Osteoblast (primary cell): ENCODE measurements at places on chromosomes 2 and 18.

- no peak for DNase-seq
Observed at GRCh38 chr2:133378928-133379549, 189.2 kb downstream of the NCKAP5 start.

GRCh38 chr18:6971823-6972478 lies 145.6 kb downstream of the LAMA1 start:
- DNase-seq: no peak

- DNase-seq: no peak
Observed at GRCh38 chr2:213688133-213688532, 403.9 kb downstream of the SPAG16 start.

GRCh38 chr2:177449159-177449558 lies 56.6 kb downstream of the AGPS start:
- no peak for DNase-seq

DNA sequence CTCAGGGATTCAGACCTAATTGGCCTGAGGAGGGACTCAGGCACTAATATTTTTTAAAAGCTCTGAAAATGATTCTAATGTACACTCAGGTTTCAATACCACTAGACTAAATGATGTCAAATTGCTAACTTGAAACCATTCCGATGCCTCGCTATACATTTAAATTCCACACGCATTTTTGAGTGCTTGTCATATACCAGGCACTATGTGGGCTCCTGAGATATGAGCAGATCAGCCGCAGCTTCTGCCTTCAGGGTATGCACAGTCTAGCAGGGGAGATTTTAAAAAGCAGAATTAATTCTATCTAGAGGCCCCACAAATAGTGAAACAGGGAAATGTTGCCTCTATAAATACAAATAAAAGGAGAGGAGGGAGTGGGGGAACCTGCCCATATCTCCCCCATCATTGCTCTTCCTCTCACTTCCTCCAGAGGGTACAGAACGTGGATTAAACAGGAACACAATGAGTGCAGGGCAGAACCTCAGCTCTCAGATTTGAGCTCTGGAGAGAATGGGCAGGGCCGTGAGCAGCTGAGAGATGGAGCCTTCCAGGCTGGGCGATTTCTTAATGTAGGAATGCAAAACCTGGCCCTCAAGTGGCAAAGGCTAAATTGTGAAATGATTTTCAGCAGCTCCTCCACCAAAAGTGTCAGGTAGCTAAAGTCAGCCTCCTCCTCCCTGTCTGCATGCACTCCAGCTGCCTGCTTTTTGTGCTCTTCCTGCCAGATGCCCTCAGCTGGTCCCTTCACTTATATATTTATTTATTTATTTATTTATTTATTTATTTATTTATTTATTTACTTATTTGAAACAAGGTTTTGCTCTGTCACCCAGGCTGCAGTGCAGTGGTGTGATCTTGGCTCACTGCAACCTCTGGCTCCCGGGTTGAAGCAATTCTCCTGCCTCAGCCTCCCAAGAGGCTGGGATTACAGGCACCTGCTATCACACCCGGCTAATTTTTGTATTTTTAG lies 24.6 kb upstream of the LBH start:
- no peak for DNase-seq

DNA sequence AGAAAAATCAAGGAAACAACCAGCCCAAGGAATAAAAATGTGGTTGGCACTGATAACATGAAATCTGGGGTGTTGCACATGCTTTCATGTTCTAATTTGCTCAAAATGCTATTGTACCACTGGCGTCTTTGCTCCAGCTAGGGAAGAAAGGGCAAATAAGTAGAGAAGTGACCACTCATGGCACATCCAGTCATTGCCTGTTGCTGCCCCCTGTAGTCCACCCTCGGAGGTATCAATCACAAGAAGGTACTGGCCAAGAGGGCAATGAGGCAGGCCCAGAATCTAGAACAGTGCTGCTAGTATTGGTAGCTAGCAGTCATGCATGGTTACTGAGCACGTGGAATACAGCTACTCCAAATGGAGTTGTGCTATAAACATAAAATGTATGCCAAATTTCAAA lies 213.4 kb downstream of the CDCA7 start:
- no peak for DNase-seq

DNA sequence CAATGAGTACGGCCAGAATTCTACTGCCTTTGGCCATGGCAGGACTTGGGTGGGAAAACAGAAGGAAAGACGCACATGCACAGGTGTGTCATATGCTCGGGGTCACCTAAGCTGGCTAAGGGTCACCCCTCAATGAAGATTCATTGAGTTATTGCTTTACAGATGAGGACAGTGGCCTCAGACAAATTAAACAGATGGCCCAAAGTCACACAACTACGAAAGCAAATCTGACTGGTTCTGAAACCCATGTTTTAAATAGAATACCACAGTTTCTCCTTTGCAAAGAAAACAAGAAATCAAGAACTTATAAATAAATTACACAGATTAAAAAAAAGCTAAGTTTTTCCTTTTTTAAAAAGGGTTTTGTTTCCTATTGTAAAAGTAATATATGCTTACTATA lies 70.5 kb downstream of the ID2 start:
- DNase-seq: no peak

GRCh38 chr2:217466805-217467204 lies 536.0 kb downstream of the TNS1 start:
- DNase-seq: no peak

GRCh38 chr2:33038799-33039198 lies 92.0 kb downstream of the LTBP1 start:
- no peak for DNase-seq

- DNase-seq: no peak
Observed at GRCh38 chr18:70554854-70555445, 266.1 kb downstream of the SOCS6 start.

DNA sequence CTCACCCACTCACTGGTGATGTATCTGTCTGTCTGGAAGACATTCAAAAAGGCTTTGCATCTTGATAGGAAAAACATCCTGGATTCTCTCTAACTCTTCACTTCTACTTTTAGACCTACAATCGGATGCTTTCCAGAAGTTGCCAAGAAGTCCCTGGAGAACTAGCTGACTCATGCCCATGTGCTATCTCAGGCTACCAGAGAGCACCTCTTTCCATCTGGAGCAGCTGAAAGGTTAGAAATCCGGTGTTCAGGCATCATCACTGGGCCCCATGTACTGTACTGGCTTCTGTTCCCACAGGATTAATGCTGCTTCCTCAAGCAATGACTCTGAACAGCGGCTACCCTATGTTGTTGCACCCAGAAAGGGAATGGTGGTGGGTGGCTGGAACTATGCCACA lies 259.0 kb downstream of the NBAS start:
- DNase-seq: peak; percentile 45

DNA sequence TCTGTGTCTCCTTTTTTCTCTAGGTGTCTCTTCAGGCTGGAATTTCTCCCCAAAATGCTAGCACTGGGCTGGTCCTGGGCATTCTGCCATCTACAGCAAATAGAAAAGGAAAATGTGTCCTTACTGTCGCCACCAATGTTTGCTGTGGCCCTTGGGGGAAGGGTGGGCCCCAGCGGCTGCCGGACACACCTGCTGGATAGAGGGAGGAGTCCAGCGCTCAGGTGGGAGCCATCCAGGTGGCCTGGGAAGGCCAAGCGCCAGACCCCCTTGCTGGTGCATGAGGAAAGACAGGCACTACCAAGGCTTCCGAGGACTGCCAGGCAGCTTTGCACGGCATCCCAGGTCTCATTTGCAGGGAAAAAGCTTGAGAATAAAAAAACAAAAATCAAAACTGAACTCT lies 147.7 kb upstream of the GATA6 start:
- DNase-seq: no peak

GRCh38 chr2:582792-583528 lies 94.2 kb downstream of the TMEM18 start:
- no peak for DNase-seq

- DNase-seq: peak; percentile 21
Observed at GRCh38 chr2:34069604-34070003, 470.5 kb upstream of the FAM98A start.

GRCh38 chr2:88857951-88858411 lies 166.5 kb downstream of the RPIA start:
- no peak for DNase-seq

DNA sequence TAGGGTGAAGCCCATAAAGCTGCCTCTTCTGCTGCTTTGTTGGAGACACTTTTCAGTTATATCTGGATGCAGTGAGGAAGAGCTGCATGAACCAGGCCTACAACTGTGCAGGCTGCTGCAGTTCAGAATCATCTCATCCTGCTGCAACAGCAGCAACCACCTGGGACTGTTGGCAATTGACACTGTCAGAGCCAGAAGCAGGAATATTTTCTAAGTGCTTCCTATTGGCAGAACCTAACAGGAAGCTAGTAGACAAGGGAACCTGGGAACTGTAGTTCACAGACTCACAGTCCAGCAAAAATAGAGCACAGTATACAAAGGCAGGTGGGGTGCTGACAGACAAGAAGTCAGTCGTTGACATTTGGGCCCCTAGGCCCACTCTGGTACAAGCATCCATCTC lies 452.9 kb upstream of the SPRED2 start:
- DNase-seq: peak; percentile 29

DNA sequence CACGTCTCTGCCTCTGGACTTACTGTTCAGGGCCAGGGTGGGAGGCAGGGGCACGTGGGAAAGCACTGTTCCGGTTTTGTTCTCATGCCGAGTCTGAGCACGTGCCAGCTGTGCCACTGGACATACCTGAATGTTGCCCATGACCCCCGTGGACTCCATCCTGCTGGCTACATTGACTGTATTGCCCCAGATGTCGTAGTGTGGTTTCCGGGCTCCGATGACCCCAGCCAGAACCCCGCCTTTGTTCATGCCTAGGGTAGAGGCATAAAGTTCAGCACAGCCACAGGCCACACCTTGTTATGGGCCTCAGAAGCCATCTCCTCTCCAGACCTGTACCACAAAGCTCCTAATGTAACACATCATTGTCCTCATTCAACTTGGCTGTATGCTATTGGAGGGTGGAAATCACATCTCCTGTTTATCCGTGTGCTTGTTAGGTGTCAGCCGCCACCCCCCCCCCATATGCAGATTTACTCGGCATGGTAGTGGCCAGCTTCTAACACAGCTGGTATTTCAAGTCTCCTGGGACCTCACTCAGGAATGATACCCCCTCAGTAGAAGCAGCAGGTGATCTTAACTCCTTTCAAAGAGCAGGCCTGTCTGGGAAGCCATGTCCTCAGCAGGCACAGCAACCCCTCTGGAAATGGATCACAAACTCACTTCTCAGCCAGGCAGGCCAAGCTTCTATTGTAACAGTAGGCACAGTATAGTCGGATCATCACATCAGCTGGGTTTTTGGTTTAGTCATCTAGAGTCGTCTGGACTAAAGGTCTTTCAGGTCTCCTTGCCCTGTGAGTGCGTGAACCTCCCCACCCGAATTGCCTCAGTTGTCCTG lies 27.6 kb downstream of the CENPO start:
- DNase-seq: peak; percentile 52

DNA sequence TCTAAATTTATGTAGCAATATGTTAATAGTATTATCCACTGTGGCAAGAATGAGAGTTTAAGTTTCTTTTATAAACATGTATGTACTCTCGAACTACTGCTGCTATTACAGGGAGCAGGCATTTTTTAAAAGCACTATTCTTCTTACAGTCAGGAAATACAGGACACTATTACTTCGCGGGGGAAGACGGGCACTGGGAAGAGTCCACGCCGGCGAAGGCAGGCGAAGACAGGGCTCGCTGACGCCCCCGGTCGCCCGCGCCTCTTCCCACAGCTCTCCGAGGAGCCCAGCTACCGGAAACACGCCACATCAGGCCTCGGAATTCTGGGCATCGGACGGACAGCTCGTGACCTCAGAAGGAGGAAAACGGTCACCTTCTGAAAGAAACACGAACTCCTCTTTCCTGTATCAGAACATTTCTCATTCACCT lies 90.2 kb downstream of the FAM161A start:
- DNase-seq: peak; percentile 88

DNA sequence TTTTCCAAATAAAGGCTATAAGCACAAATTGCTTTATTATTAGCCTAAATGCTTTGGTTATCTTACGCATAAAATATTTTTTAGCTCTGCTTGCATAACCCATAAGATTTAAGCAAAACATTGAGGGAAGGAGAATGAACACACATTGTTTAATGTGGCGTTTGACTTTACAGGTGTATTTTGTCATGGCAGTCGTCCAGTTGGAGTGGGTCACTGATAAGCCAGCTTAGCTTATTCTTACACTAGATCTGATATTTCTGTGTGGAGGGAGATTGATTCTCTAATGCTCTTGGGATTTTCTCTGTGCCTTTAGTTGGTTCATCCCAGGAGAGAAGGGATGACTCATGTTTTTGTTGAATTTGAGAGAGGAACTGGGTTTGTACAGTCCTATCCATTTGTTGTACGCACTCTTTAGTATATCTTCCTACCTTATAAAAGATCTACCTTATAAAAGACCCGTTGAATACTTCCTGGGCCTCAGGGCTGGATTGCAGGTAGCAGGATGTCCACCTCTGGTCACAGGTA lies 47.5 kb upstream of the ACYP2 start:
- peak; percentile 57 for DNase-seq

DNA sequence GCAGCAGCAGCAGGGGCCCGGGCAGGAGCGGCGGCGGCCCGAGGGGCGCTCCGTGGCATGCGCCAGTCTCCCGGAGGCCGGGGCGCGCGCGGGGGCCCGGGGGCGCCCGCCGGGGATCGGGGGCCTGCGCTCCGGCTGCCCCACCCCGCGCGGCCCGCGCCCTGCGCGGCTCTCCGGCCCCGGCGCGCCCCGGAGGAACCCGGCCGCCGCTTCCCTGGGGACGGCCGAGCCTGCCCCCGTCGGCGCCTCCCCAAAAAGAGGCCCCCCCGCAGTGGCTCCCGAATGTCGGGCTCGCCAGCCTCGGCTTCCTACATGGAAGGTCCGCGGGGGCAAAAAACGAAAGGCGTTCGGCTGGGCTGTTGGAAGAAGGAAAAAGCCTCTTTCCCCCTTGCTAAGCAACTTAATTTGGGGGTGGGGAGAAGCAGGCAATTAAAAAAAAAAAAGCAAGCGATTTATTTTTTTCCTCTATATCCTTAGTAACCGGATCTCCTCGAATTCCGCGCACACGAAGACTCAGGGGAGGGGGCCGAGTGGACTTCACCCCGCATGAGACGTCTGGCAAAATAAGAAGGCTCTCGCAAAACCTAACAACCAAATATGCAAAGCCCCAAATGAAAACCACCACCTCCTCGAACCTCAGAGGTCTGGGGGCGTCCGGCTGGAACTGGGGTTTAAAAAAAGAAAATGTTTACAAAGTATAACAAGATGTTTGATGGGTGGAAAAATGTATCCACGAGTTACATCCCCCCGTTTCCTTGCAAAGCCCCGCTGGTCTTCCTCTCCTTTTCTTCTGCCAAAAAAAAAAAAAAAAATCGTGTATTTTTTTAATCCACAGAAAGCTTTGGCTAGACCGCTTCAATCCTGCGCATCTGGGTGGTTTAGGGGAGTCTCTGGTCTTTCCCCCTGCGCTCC lies at the start of gene SMAD7:
Gene SMAD7 (minus strand): TSS at position 430 of the 912 bp plus-strand sequence. CDS start 541 bp downstream, outside the sequence.
- DNase-seq: peak; percentile 90

GRCh38 chr2:148533685-148534084 lies 110.9 kb upstream of the EPC2 start:
- no peak for DNase-seq

DNA sequence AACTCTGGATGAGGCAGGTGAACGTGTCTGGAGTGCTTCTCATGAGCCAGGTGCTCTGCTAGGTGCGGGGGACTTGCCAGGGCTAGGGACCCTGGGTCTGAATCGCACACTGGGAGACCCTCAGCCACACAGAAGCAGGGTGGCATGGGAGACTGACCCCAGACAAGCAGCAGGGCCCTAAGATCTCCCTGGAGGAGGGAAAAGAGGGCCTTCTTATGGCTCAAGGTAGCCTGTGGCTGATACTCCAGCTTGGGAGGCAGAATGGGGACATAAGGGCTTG lies 12.8 kb upstream of the CIB4 start:
- DNase-seq: peak; percentile 53
